ENCODE measurements at places on chromosomes 16 and 17.

- DNase-seq = no peak
These were observed 1.2 kb upstream of the CDIPT start for GRCh38 chr16:29864205-29864604.

GRCh38 chr17:31537565-31538011, 146.1 kb downstream of the RAB11FIP4 start:
- no peak for DNase-seq

DNA sequence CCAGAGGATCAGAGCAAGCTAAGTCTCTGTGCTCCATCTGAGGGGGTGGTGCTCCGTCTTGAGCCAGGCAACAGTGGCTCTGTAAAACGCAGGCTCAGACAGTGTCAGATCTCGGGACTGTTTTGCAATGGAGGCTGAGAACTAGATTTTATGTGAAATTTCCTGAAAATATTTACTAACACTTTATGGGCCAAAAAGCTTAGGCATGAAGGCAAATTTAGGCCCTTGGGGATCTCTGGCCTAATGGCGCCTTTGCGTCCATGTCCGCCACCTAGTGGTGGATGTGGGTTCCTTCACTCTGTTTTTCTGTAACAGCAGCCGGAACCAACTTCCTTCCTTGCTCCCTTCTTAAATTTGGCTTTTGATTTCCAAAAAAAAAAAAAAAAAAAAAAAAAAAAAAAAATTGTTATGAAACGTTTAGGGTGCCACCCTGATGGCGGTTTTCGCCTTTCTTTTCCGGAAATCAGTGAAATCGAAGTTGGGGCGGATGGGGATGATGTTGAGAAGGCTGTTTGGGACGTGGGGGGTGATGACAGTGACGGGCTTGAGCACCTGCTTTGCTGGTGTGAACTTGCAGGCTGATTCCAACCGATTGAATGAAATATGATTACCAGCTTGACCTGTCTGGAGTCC, 14.0 kb upstream of the ELAC2 start:
- peak; percentile 5 for DNase-seq

DNA sequence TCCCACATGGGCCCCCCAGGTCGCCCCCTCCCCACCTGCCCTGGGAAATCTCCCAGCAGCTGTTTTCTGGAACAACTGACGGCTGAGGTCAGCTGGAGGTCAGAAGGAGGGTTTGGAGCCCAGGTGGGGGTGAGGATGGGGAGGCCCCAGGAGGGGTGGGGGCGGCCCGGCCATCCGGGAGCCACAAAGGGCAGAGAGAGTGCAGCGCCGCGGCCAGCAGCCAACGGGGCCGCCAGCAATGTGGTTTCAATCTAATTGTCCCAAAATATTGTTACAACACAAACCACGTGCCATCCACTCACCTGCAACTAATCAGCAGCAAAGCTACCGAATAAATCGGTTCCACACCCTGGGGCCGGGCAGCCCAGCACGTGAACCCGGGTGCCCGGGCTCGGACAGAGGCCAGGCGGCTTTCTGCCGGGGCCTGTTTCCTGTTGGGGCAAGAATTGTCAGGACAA, 28.3 kb upstream of the SLC38A10 start:
- DNase-seq = no peak

- no peak for DNase-seq
These were observed 144.7 kb downstream of the PRKCA start for GRCh38 chr17:66447159-66447558.

DNA sequence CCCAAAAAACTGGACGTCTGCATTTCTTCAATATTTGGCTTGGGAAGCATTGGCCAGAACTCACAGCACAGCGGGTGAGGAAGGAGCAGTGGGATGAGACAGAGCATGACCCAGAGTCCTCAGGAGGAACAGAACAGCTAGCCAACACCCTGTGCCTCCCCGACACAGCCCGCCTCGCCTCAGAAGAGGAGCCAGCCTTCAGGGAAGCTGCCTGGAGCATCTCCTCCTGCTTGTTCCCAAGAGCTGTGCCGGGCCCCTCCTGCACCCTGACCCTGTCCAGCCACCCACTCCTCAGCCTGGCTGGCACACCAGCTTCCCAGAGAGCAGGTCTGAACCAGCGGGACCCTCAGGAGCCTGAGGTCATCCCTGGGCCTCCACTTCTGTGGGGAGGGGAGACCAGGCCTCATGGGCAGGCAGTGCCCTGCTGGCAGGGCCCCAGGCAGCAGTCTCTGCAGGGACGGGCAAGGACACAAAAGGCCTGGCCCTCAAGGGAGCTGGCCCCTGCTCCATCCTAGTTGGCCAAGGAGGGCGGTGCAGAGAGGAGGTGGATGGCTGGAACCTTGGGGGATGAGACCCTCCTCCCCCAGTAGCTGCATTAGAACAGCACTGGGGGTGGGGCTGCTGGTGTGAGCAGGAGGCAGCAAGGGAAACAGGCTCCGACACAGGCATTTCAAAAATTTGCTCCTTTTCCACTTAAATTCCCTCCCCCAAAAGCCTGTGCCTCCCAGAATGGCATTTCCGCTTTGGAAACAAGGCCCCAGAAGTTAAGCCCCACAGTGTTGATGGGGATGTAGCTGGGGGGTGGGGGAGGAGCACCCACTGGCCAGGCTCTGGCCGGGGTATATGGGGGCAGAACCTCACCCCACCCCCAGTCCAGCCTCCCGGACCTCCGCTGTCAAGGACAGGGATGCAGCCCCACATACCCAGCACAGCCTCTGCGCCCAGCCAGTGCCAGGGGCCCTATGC, 1.8 kb upstream of the BCAR1 start:
- DNase-seq = peak; percentile 16

GRCh38 chr17:17044846-17045561, 2.7 kb downstream of the MPRIP start:
- peak; percentile 24 for DNase-seq

DNA sequence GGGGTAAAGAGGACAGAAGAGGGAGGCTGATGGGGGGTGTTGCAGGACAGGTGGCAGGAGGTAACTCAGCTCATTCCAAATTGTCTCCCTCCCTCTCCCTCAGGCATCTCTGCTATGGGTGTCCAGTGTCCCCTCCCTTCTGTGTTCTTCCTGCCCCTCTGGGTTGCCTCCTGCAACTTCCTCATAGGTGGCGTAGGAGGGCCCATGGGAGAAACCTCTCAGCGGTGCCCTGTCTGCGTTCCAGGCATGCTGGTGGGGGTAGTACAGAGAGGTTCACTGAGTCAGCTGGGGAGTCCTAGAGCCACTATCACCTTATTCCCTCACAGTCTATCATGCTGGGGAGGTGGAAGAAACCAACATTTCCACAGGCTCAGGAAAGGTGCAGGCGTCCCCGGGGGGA, 14.7 kb upstream of the ODF4 start:
- no peak for DNase-seq

DNA sequence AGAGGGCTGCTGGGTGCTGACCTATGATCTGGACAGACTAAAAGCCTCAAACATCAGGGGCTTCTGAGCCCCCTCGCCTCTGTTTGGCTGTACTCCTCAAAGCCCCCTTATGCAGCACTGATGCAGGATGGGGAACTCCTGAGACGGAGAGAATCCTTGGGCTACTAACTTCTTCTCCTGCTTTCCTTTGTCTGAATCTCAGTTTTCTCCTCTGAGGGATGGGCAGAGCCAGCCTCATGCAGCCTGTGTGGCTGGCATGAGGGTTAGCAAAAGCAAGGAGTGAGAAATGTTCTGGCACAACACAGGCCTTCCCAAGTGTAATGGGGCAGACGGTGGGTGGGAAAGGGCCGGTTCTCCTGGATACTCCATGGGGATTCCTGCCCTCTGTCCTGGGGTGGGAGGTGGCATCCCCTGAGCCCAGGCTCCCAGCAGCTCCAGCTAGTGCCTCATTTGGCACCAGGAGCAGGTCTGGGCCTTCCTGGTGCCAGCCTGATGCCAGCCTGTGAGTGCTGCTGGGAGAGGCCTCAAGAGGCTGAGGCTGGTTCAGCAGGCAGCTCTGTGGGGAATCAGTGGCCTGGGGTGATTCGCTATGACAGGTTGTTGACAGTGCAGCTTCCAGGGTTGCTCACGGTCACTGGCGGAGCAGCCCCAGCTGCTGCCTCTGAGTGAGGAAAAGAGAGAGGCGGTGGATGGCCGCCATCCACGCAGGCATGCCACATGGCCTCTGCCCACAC, 4.0 kb upstream of the BRD7 start:
- peak; percentile 14 for DNase-seq

GRCh38 chr17:45997166-45997565, 1.9 kb upstream of the STH start:
- no peak for DNase-seq

GRCh38 chr16:1706386-1707192, 594 bp downstream of the MAPK8IP3 start:
- DNase-seq = no peak

GRCh38 chr16:78460428-78460827, 361.0 kb downstream of the WWOX start:
- peak; percentile 4 for DNase-seq

DNA sequence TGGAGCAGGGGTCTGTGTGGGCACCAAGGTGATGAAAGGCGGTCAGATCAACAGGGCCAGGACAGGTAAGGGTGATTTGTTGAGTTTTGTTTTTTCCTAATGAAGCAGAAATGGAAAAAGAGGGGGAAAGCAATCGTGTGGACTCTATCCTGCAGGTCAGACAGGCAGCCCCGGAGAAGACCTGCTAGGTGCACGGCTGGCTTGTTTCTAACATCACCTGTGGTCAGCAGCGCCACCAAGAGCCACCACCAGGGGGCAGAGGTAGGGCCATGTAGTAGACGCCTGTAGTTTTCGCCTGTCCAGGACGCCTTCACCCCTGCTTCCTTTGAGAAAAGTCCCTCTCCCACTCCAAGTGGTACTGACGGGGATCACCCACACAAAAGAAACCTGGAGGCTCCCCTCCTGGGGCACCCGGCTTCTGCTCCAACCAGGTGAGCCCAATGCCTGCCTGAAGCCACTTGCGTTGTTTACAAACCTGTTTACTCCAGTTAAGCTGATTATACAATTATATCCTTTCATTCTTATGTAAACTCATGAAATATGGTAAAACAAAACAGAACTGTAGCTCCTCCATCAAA, 54.2 kb upstream of the SEC14L1 start:
- DNase-seq = peak; percentile 64

DNA sequence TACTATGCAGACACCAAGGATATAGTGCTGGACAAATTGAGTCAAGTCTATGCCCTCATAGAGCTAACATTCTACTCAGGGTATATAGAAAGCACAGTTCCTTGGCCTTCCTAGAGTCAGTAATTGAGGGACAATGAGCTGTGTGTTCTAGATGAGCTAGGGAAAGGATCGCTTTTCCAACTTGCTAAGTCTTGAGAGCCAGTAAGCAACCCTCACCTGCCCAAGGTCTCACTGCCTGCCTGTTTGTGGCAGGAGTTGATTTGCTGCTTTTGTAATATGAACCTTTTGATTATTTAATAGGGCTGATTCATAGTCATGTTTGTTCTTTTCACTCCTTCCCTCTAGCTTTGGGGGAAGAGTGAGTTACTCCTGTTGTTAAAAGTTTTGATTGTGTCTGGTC, 6.5 kb downstream of the DDX42 start:
- no peak for DNase-seq

- peak; percentile 51 for DNase-seq
These were observed 1.2 kb downstream of the GNA13 start for GRCh38 chr17:65055280-65055707.

- DNase-seq = no peak
These were observed 32.9 kb downstream of the TRARG1 start for GRCh38 chr17:1312261-1312870.

DNA sequence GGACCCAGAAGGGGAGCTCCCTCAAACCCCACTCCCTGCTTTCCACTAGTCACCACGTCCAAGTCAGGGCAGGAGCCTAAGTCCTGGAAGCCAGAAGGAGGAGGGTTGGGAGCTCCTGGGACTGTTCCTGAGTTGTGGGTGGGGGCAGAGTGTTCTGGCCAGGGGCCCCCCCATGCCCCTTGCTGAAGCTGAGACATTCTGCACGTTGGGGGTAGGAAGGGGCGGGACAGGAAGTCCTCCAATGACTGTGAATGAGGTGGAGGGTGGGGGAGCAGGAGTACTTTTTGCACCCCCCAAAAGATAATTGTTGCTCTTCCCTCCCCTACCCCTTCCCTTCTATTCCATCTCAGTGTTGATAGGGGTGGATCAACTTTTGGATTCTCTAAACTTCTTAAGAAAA, 21.4 kb upstream of the C17orf113 start:
- DNase-seq = no peak

- no peak for DNase-seq
These were observed 2.5 kb upstream of the CMTM1 start for GRCh38 chr16:66563574-66564334.

GRCh38 chr17:53135969-53136368, 686.8 kb upstream of the KIF2B start:
- DNase-seq = no peak

- DNase-seq = no peak
These were observed 26.5 kb upstream of the LASP1NB start for GRCh38 chr17:38898812-38899348.

- DNase-seq = no peak
These were observed 63.9 kb upstream of the RPH3AL start for GRCh38 chr17:416293-417206.

DNA sequence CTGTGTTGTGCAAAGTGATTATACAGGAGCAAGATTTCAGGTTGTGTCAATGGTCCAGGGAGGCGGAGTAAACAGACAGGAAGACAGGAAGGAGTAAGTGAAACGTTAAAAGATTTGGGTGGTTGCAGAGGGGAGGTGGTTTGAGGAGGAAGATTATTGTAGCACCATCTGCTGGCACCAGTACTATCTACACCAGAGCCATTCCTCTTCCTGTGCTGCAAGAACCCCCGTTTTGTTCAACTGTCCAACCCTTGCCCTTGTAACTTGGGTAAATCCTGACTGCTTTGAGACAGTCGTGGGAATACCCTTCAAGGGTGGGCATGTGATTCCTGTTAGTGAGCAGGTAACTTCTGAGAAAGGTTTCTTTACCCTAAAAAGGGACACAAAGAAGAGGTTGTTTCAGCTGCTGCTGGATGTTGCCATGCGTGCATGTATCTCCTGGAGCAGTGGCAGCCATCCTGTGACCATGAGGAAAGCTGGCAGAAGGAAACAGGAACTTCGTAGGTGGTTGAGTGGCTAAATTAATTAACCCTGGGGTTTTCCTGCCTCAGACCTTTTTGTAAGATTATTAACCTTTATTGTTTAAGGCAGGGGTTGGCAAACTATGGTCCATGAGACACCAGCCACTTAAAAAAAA, 124.1 kb downstream of the PRKCA start:
- no peak for DNase-seq

- no peak for DNase-seq
These were observed 75.0 kb downstream of the USP22 start for GRCh38 chr17:20967776-20968175.
